PC-9 (cell line): ENCODE measurements at places on chromosomes 6 and 20. TPM values are rescaled to one million over a fixed set of nuclear protein-coding genes. Genes with fewer than 3 reads are reported as not detected.

WFDC2 gene
- 159 and 185 TPM in 2 replicates for total RNA-seq

GRCh38 chr20:38132156-38132909, 32.7 kb downstream of the TGM2 start:
- H3K4me1 ChIP-seq = peaks cover 88% of the 10 kb centered on the region
- peak overlapping the region; percentile 92 for H3K27ac ChIP-seq
- H3K27me3 ChIP-seq = no peaks in the 10 kb centered on the region
- H3K36me3 ChIP-seq = peaks cover 59% of the 10 kb centered on the region

- H3K36me3 ChIP-seq = no peaks in the 10 kb centered on the region
- peaks cover 10% of the 10 kb centered on the region; the same call in 1 of the 2 replicates for H3K4me1 ChIP-seq
- no peak overlapping the region for H3K27ac ChIP-seq
- no peaks in the 10 kb centered on the region for H3K27me3 ChIP-seq
Observed at GRCh38 chr6:52544602-52545405, 32.1 kb downstream of the TRAM2 start.

DNA sequence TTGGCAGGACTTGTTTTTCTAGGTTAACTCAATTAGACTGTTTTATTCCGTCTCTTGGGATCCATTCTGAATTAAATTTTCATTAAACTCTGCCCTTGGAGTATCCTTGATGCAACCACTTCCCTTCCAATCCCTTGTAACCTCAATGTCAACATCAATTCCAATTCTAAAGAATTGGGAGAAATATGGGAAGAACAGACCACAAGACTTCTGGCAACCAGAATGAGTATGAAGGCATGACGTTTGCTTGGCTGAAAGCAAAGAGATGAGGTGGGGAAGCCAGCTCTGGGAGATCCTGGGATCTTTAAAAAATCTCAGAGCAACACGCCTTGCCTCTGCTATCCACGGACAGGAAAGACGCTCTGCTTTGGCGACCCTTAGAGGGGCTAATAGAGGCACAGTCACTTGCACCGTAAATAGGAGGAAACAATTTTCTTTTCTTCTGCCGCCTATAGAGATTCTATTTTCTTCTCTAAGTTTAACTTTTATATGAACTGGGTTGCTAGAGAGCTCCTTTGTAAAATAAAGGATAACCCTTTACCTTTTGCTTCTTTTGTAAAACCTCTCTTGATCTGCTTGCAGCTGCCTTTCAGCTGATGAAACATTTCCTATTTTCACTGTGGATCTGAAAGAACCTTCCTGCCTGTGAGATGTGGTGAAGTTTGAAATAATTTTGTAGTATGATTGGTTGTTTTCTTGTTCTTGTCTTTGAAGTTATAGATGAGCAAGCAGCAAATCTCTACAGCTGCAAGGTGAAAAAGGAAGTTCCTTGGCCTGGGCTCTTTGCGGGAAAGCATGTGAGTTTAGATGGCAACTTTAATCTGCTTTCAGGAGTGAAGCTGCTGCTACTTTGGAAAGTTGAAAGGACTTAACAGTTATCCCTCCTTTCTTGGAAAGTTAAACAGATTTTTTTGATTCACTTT, at the start of gene ASIP:
Gene ASIP, plus strand, starts transcription at position 731 of the 923 bp plus-strand sequence. CDS start 18,952 bp downstream, outside the sequence.
- H3K27ac ChIP-seq = no peak within 1 kb of the TSS
- no peaks in the 10 kb centered on the region for H3K36me3 ChIP-seq
- H3K27me3 ChIP-seq = no peaks in the 10 kb centered on the region

- no peak overlapping the region for H3K4me3 ChIP-seq
- DNase-seq = peak; percentile 10
- no peaks in the 10 kb centered on the region for H3K4me1 ChIP-seq
- H3K27ac ChIP-seq = no peak overlapping the region
Observed at GRCh38 chr6:106608080-106608668, 21.1 kb downstream of the RTN4IP1 start.

ZSCAN16 gene
- total RNA-seq = 5.6 and 5.9 TPM in 2 replicates

GRCh38 chr6:2375443-2375842, 130.0 kb upstream of the GMDS start:
- DNase-seq = no peak
- H3K4me3 ChIP-seq = no peak overlapping the region
- H3K27me3 ChIP-seq = no peaks in the 10 kb centered on the region
- H3K4me1 ChIP-seq = no peaks in the 10 kb centered on the region
- H3K27ac ChIP-seq = no peak overlapping the region

GRCh38 chr20:41862476-41862875, 244.3 kb upstream of the CHD6 start:
- no peaks in the 10 kb centered on the region for H3K36me3 ChIP-seq
- H3K4me1 ChIP-seq = no peaks in the 10 kb centered on the region
- no peak overlapping the region for H3K4me3 ChIP-seq
- H3K27me3 ChIP-seq = peaks cover 19% of the 10 kb centered on the region; the same call in 1 of the 2 replicates
- no peak overlapping the region for H3K27ac ChIP-seq

C6orf136 gene
- 21.2 and 33.3 TPM in 2 replicates for total RNA-seq
